CD4-positive, alpha-beta T cell treated with Interleukin-6 at 100 ng/mL for 8 hours (primary cell): ENCODE measurements at places on chromosomes 12 and 14.

- no peak for DNase-seq
Observed at GRCh38 chr14:30223966-30224365, 296.3 kb upstream of the PRKD1 start.

DNA sequence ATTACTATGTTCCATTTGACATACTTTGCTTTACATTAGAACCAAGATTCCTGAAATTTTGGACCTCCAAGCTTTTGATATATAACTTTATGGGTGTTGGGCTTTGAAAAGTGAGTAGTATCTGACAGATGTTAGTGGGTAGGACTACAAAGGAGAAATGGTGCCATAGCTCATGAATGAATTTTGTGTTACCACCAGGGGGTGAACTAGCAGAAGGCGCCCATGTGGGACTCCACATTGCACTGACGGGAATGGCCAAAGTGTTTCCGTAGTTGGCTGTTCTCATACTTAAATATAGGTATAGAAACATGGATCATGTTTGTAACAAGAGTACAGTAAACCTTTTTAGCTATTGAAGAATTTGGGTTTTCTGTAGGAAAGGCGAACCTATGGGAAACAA lies 337.5 kb downstream of the FLRT2 start:
- no peak for DNase-seq

- no peak for DNase-seq
Observed at GRCh38 chr12:6435961-6436715, 8.6 kb upstream of the CD27 start.

DNA sequence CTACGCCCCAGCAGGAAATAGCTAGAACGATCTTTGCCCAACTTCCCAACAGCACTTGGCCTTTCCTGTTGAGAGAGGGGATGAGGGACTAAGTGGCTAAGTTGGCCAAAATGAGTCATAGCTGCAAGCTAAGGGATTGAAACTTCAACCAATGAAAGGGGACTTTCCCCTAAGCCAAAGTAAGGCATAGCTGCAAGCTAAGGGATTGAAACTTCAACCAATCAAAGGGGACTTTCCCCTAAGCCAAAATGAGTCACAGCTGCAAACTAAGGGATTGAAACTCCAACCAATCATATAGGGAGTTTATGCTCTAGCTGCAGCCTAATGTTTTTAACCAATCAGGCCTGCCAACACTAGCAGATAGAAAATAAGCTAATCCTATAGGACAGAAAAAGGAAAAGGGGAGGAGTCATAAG lies 100.5 kb upstream of the SSTR1 start:
- DNase-seq, result no peak

- peak; percentile 6 for DNase-seq
Observed at GRCh38 chr14:39368261-39368959, 63.8 kb downstream of the FBXO33 start.

- DNase-seq, result no peak
Observed at GRCh38 chr12:126668538-126668937, 1598.4 kb upstream of the TMEM132C start.

DNA sequence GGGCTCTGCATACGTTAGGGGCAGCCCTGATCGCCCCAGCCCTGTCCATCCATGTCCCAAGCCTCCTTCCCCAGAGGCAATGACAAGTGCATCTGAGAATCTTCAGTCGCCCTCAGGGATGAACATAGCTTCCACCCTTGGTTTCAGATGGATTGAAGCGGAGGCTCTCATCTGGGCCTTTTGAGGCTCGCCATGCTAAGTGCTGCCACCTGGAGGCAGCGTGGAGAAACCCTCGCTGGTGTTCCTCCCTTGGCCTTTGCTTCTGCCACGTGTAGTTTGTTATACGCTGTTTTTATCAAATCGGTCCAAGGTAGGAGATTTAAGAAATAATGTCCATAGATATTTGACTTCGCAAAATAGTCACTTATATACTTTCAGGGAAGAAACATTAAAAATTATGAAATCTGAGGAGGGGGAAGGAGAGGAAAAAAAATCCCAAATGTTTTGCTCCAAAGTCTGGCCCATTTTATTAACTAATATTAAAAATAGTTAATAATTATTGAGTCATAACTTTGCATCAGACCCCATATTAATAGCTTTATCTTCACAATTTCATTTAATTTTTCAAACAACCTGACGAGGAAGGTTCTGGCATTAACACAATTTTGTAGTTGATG lies 28.8 kb upstream of the LRRC10 start:
- DNase-seq, result peak; percentile 44

- no peak for DNase-seq
Observed at GRCh38 chr12:128763395-128763794, 60.4 kb downstream of the SLC15A4 start.
